Central memory CD8-positive, alpha-beta T cell (primary cell): ENCODE measurements at places on chromosomes 5 and 9.

- DNase-seq = no peak
Observed at GRCh38 chr9:127890053-127890452, 9.3 kb downstream of the ST6GALNAC6 start.

GRCh38 chr5:56075361-56075760 is 80.6 kb upstream of the IL6ST start:
- no peak for DNase-seq

- DNase-seq = no peak
Observed at GRCh38 chr5:177595026-177595585, 3.1 kb downstream of the TMED9 start.

DNA sequence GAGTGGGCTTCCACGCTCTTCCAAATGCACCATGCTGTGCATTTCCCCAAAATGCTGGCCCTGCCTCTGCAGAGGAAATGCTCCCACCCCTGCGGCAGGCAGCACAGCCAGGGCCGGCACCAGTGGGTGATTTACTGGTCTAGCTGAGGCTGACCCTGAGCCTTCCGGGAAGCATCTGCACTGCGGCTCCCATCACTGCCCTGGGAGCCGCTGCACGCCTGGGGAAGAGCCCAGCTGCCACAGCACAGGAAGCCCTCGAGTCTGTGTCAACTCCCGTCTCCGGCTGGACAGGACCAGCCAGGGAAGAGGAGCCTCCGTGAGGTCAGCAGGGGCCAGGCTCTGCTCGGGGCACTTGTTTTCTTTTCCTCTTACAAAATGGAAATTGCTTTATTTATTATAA is 25.1 kb upstream of the EEIG1 start:
- no peak for DNase-seq

GRCh38 chr9:128282500-128282899 is 6.4 kb downstream of the SWI5 start:
- DNase-seq = no peak

- no peak for DNase-seq
Observed at GRCh38 chr9:81607593-81608288, 81.6 kb downstream of the TLE1 start.

GRCh38 chr5:105030153-105030552 is 1467.6 kb upstream of the NUDT12 start:
- no peak for DNase-seq

GRCh38 chr9:36798350-36799065 is 225.8 kb downstream of the MELK start:
- DNase-seq = no peak

DNA sequence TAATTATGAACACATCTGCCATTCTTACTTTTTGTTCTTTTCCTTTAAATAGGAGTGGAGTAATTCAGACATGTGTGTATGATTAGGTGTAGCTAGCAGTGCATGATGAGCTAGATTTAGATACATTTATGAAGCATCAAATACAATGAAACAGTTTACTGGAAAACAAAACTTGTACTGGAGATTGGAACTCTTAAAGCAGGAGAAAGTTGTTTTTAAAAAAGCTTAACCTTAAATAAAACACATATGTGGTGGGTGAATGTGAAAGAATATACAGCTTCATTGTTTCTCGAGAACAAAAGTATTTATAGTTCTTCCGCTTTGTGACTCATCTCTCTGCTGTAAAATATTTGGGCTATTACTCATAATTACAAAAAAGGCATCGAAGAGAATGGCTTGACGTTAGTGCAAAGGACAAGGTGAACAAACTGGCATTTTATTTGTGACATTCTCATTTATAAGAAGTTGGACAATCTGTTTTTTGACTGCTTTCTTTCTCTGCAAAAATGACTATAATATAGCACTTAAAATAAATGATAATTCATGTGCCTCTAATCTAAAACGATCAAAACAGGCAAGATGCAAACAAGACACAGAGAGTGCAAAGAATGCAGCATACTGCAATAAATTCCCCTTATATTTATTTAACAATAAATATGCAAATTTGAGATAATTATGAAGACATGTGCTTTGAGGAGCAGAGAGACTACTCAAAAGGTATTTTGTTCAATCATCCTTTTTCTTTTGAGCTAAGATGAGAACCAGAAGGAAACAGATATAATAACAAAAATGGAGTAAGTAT is 478.8 kb downstream of the CETN3 start:
- no peak for DNase-seq

GRCh38 chr5:12354686-12355085 is 450.4 kb upstream of the CTNND2 start:
- DNase-seq = no peak

DNA sequence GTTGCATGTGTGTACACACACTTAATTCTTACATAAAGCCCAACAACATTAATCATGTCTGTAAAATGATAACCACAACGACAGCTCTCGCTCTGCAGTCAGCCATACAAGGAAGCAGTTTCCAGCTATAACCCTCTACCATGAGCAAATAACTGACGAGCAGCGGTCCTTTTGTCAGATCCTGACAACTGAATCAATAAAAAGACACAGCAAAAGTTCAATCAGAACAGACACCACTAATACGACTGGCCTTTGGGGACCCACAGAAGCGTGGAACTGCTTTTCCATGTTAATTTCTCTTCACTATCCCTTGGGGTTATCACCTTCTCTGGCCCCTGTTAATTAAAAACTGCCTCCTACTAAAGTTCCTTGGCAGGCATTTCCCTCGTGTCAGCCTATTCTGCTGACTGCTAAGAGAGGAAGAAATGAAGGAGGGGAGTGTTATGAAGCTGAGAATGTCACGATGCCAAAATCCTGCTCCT is 722.8 kb upstream of the GRAMD2B start:
- no peak for DNase-seq

DNA sequence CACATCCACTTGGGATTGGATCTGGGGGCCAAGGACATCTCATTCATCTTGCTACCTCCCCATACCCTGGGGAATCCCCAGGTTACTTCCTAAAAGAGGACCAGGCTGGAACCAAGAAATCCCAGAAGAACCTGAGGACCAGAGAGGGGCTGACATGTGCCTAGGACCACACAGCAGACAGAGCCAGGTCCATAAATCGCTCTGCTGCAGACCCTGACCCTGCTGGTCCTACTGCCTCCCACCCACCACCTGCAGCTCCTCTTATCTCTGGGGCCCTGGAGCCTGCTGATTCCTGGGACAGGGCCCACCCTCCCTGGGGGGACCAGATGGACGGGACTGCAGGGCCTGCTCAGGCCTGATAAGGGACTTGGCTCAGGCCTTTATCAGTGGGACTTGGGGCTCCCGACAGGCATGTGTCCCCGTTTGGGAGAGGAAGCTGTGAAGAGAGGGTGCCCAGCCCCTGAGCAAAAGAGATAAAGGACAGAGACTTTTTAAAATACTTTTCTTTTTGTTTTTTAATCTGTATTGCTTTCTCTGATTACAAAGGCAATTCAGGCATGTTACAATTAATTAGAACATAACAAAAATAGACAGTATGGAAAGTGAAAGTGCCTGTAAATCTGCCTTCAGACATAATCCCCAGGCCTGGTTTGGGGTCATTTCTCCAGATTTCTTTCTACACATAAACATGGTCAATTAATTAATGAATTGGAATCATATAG is 101.3 kb upstream of the LARP1 start:
- DNase-seq = no peak

DNA sequence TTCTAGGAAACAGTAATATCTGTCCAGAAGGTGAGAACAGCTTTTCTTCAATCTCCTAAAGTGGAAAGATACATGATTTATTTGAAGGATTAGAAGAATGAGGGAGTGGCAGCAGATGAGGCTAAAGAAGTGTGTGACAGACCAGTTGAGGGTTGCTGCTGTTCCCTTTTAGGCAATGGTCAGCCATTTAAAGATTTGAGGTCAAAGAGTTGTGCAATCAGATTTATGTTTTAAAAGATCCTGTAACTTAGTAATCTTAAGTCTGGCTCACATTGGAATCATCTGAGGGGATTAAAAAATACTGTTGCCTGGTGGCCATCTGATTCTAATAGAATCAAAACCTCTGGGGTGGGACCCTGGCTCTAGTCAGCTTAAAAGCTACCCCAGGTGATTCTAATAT is 4.3 kb upstream of the SGCD start:
- DNase-seq = no peak

DNA sequence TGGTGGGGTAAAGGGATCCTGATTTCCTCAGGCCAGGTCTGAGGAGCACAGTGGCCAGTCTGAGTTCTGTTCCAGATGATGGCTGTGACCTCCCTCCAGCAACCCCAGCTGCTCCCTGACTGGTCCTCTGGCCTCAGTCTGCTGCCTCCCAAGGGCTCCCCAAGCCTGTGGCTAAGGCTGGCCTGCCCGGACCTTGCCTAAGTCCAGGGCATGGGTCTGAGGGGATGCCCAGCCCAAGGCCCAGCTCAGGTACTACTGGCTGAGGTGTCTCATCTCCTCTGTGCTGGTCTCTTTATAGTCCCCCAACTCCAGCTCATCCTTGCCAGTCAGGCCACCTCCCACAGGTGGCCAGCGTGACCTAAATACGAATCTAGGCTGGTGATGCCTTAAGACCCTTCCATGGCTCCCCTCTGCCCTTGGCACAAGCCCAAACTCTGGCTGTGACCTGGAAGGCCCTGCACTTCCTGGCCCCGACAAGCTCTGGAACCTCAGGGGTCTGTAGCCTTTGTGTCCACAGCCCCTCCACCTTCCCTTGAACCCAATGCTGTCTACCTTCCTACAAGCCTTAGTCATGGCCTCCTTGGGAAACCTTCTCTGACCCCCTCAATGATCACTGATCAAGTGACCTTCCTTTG is 9.8 kb downstream of the KIF12 start:
- no peak for DNase-seq

- DNase-seq = no peak
Observed at GRCh38 chr5:40160435-40160834, 519.3 kb upstream of the PTGER4 start.

DNA sequence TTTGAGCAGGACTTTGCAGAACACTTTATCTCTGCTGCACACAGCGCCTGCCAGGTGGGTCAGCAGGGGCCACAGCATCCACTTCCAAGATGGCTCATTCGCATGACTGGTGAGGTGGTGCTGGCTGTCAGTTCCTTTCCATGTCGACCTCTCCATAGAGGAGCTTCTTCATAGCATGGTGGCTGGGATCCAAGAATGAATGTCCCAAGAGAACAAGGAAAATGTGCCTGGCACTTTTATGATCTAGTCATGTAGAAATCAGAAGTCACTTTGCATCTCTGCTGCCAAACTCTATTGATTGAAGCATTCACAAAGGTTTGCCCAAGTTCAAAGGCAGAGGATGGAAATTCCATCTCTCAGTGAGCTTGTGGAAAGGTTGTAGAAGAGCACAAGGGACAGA is 85.0 kb downstream of the GALNT10 start:
- DNase-seq = no peak

- DNase-seq = no peak
Observed at GRCh38 chr9:125504616-125505015, 202.4 kb downstream of the MAPKAP1 start.

DNA sequence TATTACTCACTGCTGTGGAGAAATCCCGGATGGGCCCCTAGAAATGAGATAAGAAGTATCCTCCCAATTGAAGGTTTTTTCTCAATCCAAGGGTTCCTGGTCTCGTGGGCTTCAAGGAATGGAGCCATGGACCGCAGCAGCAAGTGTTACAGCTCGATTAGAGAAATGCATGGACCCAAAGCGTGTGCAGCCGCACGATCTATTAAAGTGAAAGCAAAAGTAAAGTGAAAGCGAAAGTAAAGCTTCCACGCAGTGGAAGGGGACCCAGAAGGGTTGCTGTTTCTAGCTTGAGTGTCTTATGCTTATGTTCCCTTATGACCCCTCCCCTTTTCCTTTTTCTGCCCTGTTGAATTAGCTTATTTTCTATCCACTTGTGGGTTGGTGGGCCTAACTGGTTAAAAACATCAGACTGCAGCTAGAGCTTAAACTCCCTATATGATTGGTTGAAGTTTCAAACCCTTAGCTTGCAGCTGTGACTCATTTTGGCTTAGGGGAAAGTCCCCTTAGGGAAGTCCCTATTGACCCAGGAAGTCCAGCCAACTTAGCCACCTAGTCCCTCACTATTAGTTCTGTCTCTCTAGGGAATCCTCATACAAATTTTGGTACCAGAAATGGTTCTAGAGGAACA is 1111.8 kb downstream of the TAF11L14 start:
- no peak for DNase-seq

DNA sequence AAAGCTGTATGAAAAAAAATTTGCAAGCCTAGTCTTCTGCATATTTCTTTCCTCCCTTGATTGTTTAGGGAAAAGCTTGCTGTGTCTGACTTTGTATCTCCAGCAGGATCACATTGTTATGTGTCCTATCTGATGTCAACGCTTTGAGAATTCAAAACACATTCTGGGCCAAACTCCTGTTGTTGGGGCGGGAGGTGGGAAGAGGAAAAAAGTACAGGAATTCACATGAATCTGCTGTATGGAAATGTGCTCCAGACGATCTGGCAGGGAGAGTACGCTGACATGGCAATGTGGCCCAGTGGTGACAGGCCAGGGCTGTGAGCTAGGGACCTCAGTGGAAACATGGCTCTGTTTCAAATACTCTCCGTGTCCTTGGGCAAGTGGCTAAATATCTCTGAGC is 87.4 kb upstream of the GNA14 start:
- no peak for DNase-seq

DNA sequence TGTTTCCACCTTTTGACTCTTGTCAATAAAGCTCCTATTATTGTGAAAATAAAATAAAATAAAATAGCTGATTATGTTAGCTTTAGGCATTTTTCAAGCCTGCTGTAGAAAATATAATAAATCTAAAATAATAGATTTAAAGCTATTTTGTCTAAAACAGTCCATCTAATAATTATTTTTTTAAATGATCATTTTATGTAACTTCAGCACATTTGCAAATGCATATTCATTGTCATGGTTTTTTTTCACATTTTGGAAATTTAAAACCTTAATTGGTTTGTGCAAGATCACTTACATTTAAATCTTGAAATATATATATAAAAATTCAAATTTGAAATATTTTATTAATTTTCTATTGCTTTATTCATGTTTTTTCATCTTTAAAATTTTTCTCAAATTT is 159.8 kb downstream of the ADGRV1 start:
- DNase-seq = no peak

- no peak for DNase-seq
Observed at GRCh38 chr9:93119953-93120845, 13.9 kb downstream of the NINJ1 start.
